Ecto neural progenitor cell (in vitro differentiated cells): ENCODE measurements at places on chromosomes 4 and X.

GRCh38 chr4:103773691-103774231 is 54.0 kb upstream of the TACR3 start:
- no peak for DNase-seq

DNA sequence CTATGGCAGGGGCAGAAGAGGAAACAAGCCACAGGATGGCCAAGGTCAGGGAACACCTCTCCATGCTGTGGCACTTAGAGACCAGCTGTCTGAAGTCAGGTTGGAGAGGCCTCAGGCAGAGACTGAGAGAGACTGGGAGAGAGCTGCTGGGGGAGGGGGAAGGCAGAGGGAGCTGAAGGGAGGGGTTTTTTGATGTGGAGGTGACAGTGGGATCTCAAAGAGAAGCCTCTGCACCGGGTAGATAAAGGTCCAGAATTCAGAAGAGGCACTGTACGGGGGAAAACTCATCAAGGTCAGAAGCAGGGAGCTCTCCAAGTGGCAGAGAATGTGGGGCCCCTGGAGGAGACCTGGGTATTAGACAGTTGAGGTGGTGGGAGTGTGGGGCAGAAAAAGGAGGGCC is 41.6 kb upstream of the HMGB3 start:
- no peak for DNase-seq

GRCh38 chr4:185213877-185214276 is 4.5 kb downstream of the SNX25 start:
- no peak for DNase-seq

DNA sequence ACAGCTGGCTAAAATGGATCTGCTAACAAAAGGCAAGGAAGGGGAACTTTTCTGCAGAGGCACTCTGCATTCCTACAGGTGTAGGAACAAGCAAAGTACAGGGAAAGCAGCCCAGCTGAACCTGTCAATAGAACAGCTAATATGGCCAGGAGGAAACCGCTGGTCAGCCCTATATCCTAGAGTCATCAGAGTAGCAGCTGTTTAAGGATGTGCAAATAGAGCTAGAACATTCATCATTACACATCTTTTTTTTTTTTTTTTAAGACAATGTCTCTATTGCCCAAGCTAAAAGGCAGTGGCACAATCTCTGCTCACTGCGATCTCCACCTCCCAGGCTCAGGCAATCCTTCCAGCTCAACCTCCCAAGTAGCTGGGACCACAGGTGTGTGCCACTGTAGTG is 163.0 kb downstream of the BTC start:
- DNase-seq: no peak

- DNase-seq: no peak
These were observed 52.4 kb downstream of the DLG3 start for GRCh38 chrX:70497026-70497425.
